ENCODE measurements at places on chromosomes 5 and 9.

- no peak for DNase-seq
Measured at GRCh38 chr9:89109666-89110065, 69.0 kb downstream of the SHC3 start.

DNA sequence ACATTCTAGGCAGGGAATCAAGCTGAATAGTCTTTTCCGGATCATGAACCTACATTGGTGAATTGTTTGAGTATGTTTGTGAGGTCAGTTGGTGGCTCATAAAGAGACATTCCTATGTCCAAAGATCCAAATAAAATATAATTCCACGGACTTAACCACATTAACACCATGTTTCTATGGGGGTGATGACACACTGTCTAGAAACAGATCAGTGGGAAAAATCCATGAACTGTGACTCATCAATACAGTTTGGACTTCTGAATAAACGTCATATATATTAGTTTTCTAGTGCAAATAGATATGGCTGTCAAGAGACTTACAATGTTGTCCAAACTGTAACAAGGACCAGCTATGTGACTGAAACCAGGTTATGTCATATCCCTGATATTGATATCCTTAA is 509.9 kb upstream of the TYRP1 start:
- no peak for DNase-seq

DNA sequence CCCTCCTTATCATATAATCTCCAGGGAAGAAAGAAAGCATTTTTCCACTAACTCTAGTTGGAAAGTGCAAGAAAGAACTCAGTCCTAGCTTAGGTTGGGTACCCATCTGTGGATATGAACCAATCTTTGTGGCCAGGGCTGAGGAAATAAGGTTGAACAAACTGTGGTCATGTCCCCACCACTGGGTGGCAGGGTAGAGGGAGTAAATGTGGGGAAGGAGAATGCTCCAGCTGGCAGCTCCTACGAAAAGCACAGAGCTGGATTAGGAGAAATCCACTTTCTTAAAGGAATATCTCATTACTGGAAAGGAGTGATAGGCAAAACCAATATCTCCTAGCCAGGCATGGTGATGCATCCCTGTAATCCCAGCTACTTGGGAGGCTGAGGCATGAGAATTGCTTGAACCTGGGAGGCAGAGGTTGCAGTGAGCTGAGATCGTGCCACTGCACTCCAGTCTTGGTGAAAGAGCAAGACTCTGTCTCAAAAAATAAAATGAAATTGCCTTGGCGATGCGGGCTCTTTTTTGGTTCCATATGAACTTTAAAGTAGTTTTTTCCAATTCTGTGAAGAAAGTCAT is 175.1 kb downstream of the CCDC192 start:
- no peak for DNase-seq

GRCh38 chr9:127706836-127707241 is at the start of gene CFAP157:
Gene CFAP157 (plus strand): TSS chr9:127706988. CDS start chr9:127707032, 44 bp downstream.
- no peak for DNase-seq

DNA sequence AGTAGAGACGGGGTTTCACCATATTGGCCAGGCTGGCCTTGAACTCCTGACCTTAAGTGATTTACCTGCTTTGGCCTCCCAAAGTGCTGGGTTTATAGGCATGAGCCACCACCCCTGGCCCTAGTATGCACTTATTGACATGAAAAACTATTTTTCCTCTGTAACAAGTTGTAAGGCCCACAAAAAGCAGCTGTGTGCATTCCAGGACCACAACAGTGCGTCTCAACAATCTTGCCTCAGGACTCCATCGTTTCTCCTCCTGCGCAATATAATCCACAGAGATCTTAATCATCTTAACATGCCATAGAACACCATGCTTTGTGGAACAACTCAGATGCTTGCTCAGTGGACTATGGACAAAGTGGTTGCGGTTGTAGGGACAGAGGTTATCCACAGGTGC is 10.2 kb downstream of the OR2V1 start:
- DNase-seq: no peak

- no peak for DNase-seq
Measured at GRCh38 chr9:27198190-27198589, 89.2 kb downstream of the TEK start.

DNA sequence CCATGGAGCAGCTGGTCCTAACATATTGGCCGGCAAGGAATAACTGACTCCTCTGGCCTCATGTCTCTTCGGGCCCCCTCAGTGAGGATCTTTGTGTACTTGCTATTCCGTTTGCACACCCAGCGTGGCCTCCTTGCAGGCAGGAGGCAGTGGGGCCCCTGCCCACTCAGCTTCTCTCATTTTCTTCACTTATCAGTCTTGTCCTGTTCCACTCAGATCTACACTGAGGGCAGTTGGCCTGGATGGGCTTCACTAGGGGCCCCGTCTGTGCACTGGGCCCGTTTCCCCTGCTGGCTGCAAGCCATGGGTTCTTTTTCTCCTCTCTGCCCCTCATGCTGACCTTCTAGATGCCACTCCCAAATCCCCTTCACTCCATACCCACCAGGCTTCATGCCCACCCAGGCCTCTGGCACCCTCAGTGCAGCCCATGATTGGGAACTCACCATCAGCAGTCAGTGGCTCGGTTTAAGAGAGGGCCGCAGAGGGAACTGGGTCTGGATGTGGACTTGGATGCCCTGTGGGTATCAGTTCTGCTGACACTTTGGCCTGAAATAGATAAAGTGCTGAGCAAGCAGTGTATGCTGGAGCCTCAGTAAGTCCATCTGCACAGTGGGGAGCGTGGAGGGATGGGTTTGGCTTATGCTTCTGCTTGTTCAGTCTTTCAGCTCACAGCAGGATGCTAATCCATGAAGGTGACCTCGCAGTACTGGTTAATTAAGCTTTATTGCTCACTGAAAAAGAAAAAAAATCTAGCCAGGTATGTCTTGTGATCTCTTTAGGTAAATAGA is 57.9 kb downstream of the ERBIN start:
- DNase-seq: no peak

DNA sequence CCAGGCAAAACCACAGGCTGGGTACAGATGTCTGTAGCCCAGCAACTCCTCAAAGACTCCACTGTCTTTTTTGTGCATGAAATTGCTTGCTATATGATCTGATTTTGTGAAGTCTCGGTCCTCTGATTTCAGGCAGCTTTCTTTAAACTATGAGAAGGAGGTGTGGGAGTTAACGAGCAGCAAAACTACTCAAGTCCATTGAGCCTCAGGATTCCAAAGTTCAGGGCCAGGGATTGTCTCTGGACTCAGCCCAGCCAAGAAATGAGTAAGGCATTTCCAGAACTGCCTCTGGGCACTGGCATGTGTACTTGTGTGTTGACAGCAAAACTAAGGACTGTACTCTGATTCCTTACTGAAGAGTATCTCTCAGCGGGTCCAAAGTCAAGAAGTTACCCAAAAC is 53.4 kb upstream of the GLIS3 start:
- DNase-seq: no peak

DNA sequence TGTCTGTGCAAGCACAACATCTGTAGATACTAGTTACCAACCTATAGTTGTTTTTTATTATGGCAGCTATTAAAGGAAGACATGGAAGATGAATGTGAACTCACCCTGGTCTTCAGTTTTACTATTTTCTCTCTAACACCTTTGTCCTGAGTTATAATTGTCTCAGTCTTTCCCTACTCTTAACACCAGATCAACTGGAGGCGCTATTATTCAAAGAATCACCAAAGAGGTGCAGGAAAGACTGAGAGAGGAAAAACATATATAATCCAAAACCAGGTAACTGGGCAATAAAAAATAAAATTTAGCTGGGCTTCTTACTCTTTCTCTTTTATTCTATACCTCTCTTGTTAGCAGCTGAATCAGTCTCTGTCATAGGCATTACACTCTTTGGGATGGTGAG is 134.2 kb upstream of the C6 start:
- no peak for DNase-seq

DNA sequence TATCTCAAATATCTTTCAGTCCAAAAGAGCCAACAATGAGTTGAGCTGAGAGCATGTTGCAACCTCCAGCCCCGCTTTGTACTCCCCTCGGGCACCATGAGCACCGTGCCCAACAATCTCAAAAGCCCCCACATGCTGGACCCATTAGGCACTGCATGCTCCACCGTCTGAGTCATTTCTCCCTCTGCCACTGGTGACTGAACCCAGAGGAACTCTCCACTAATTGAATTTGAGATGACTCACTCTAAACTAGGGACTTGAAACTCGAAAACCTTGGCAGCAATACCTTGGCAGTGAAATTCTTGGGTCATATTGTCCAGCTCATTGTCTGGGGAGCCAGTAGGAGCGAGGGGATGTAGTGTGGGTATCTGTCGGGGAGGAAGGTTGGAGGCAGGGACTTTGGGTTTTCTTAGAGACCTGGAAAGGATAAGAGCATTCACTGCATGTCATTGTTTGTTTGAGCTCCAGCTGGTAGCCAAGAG is 49.9 kb upstream of the SLIT3 start:
- DNase-seq: no peak

DNA sequence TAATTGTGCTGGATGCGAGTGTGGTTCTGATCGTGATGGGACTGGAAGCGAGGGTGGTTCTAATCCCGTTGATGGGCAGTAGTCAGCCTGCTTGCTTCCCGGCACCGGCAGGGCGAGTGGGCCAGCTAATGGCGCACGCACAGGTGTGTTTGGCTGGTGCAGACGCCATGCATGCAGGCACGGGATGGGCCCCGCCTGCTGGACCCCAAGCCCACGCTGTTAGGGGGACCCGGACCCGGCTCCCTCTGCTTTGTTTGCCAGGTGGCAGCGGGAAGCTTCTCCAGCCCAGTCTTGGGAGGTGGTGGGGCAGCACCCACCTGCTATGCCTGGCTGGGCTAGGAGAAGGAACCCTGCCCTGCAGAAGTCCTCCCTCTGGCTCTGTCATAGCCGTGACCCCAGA is 70.3 kb downstream of the VAV2 start:
- no peak for DNase-seq

DNA sequence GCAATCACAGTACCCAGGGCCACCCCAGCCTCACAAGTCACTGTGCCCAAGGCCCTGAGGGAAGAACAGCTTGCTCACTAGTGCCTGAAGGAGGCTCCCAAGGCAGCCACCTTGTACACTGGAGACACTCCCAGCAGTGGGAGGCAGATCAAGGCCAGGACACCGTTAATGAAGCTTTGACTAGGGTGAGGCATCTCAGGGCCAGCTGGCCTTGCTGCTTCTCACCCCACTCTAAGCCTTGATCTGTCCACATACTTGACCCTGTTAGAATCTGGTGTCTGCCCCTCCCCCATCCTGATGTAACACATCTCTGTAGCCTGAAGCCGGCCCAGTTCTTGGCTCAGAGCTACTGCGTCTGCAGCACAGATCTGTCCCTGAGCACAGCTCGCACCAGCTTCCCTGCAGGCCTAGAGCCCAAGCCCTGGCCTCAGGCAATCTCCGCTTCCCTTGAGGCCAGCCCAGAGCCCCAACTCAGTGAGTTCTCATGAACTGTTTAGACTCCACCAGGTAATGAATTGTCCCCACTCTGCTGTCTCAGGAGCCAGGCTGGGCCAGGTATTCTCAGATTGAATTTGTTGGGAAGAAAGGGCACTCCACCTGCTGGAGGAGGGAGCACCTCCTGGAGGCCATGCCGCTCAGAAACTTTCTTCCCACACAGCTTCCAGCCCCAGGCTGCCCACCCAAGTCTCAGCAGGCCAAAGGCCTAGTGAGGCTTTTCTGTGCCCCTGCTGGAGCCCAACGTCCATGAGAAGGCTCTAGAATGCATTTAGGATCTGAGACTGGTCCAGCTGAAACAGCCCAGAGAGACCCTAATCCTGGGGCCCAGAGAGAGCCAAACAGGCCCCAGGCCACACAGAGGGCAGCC is 13.4 kb upstream of the JADE2 start:
- DNase-seq: no peak

GRCh38 chr9:105144841-105145240 is 99.6 kb upstream of the SLC44A1 start:
- no peak for DNase-seq

GRCh38 chr5:160169326-160169725 is 50.1 kb upstream of the PWWP2A start:
- no peak for DNase-seq

DNA sequence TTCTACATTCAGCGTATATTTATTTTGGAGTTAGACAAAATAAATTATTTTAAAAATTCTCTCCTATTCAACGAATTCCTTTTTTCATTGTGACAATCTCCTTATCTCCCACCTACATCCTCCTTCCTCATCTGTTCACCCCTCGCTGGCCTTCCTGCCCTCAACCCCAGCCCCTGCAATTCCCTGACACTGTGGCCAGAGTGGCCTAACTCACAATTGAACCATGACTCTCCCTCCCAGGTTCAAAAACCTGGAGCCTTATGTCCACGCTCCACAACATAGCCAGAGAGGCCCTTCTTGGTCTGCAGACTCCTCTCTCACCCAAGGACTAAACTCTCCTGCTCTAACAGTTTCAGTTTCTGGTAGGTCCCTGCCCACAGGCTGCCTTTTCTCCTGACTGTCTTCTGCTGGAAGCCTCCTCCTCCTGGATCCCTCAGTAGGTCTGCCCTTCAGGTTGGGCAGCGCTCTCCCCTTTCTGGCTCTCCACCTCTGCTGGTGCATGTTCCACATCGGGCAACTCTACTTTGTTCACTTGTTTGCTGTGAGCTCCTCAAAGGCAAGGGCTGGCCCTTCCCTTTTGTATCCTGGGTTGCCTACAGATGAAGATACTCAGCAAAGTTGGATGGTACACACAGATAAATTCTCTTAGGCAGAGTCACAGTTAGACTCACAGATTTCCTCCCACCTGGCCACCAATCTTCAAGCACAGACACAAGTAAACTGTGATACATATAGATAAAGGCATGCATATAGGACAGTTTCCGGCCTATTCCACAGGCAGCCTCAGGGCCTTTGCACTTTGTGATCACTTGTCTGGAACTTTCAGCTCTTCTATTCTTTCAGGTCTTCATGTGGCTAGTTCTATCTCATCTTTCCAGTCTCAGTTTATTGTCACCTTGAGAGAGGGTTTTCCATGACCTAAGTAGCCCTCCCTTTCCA is 19.8 kb upstream of the MYORG start:
- DNase-seq: no peak

GRCh38 chr9:76996700-76997099 is 22.8 kb upstream of the FOXB2 start:
- DNase-seq: no peak

DNA sequence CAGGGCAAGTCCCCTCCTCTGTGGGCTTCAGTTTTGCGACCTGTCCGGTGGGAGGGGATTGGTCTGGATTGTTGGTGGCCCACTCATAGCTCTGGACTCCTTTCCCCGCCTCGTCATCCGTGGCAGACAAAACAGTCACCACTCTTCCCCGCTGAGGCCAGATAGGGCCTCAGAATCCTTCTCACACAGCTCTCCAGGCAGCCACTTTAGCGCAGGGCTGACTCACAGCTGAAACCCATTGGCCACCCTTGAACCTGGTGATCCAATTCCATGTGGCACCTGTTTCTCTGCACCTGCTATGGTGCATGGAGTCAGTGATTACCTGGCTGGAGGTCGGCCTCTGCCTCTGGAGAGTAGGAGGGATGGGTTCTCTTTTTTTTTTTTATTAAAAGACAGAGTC is 15.8 kb upstream of the CACFD1 start:
- no peak for DNase-seq

- no peak for DNase-seq
Measured at GRCh38 chr5:147898875-147899401, 7.4 kb downstream of the C5orf46 start.

- no peak for DNase-seq
Measured at GRCh38 chr5:96572864-96573512, 89.2 kb upstream of the CAST start.
